ENCODE measurements at places on chromosomes 1 and 21.

- DNase-seq, result no peak
Observed at GRCh38 chr1:117985973-117986372, 56.4 kb downstream of the WDR3 start.

DNA sequence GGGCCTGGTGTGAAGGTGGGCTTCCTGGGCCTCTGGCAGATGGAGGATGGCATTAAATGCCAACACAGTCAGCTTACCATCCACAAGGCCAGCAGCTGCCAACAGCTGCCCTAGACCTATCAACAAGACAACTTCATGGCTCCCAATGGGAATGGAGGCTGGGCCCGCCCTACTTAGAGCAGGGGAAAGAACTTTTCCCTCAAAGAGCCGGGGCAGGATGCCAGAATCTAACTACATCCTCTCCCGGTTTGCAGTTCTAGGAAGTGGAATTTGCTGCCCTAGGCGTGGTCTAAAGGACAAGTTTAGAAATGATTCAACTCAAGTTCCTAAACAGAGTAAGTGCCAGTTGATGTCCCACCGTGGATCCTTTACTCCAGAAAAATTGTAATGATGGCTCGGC is 13.1 kb downstream of the ICMT start:
- no peak for DNase-seq

- DNase-seq, result no peak
Observed at GRCh38 chr1:110502402-110503151, 16.4 kb downstream of the KCNA10 start.

DNA sequence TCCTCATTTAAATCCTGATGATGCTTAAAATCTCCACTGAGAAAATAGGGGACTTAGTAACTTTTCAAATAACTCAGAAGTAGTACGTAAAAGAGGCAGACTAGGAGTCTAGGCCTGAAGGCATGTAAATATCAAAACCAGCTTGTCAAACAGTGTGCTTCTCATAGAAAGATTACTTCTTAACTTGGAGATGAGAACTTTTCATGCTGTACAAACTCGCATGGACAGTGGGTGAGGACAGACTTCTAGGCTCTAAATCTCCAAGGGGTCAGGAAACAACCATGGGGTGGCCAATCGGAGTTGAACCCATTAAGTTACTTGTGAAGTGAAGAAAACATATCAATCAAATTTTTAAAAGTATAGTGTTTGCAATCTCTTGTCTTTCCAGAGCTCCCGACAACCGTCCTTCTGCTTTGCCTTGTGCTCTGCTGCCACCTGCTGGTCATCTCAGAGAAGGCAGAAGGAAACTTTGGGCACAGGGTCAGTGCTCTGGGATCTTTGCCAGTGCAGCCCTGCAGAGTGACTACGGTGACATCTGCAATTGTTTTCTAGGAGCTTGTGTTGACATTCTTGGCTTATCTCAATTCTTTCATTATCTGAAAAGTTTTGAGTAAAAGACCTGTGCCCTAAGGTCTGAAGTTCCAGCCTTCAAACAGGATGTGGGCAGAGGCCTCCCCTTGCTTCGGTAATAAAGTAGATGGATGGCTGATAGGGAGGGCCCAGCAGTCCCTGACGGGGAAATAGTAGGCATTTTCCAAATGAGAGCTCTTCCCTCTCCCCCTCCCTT is 105.1 kb upstream of the PDE4B start:
- DNase-seq, result peak; percentile 47
